Stimulated activated CD4-positive, alpha-beta T cell treated with anti-CD3 and anti-CD28 coated beads, Interleukin-1b, Interleukin-23, amount 100 ng/mL, for 24 hours (primary cell): ENCODE measurements at places on chromosomes 7 and 10.
A peak's percentile ranks its signal among the peaks of the same experiment; 100 is the strongest.

DNA sequence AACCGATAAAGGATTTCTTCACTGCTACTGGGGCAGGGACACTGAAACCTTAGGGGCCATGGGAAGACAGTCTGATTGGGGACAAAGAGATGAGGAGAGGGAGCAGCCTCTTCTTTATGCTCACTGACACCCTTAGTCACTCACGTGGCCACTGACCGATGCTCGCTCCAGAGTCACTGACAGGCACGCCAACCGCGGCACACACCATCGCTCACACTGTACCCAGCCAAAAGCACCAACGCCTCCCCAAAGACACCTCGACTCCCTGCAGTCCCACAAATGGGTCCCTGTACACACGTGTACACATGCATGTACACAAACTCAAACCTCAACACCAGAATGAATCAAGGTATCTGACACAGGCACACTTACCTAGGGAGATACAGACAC lies 35.3 kb upstream of the SLF2 start:
- DNase-seq: no peak

DNA sequence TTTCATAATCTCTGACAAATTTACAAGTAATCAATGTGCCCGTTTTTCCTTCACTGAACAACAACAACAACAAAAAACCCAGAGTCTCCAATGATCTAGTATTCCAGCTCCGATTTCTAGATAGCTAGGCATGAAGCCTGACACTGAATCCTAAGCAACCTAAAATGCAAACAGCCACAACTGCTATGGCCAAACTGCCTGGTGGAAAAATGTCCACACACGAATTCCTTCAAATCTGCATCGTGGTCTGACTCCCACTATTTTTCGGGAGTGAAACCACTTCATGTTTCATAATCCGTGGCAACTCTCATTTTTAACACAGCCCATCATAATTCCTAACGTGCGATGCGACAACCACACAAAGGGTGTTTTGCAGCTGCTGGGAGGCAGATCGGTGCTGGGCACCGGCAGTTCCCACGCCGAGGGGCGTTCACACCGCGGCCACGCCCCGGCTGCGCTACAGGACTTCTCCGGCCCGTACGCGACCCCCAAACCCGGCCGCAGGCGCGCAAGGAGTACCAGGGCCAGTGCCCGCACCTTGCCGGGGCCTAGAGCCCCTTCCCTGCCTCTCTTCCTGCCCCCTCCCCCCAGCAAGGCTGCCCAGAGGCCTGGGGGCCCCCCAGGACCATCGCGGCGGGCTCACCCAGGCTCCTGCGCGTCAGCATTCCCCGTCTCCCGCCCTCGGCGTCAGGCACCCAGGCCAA lies 814 bp downstream of the RUFY2 start:
- peak; percentile 14 for DNase-seq

- no peak for DNase-seq
Observed at GRCh38 chr7:139582130-139582650, 58.7 kb downstream of the CLEC2L start.

- no peak for DNase-seq
Observed at GRCh38 chr10:126126866-126127265, 230.5 kb downstream of the FANK1 start.

DNA sequence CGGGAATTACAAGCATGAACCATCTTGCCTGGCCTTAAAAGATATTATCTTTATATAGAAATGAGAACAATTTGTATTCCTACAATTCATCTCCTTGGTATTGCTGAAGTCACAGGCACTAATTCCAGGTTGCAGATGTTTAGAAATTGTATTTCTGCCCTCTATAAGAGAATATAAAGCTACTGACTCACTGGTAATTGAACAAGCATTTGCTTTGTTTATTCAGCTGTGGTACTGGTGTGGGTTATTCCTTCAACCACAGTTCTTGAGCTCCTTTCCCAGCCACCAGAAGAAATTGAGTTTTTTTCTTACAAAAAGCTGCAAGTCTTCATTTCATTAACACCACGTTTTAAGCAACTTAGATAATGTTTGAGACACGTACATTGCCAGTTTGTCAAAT lies 29.0 kb upstream of the MPP7 start:
- no peak for DNase-seq

- DNase-seq: no peak
Observed at GRCh38 chr7:128904381-128905197, 5.9 kb downstream of the KCP start.

GRCh38 chr7:590731-591551 lies 71.3 kb upstream of the PDGFA start:
- no peak for DNase-seq

DNA sequence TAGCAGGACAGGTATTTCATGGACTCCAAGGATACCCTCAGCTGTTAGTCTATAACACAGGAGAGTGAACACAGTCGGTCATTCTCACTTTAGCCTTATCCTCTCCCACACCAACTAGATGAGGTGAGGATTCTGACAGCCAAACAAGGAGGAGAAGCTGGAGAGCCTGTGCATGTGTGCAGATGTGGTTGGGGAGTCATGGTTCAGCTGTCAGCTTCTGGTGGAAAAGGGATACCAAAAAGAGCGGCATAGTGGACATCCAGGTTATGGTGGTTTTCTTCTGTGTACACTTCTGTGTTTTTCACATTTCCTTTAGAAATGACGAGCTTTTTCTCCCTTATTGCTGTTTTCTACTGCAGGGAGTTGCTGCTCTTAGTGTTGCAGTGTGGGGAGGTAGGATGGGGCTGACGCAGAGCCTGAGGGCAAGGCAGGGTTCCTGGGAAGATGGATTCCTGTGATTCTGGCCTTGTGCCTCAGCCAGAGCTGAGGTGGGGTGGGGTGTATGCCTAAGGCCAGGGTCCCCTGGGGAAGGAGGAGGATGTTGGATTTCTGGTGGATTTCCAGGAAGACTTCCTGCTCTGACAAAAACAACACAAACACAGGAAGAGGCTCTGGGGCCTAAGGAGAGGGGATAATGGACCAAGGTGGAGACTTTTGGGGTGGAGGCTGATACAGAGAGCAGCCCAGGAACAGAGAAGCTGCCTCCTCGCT lies 26.6 kb downstream of the PLAU start:
- DNase-seq: no peak

DNA sequence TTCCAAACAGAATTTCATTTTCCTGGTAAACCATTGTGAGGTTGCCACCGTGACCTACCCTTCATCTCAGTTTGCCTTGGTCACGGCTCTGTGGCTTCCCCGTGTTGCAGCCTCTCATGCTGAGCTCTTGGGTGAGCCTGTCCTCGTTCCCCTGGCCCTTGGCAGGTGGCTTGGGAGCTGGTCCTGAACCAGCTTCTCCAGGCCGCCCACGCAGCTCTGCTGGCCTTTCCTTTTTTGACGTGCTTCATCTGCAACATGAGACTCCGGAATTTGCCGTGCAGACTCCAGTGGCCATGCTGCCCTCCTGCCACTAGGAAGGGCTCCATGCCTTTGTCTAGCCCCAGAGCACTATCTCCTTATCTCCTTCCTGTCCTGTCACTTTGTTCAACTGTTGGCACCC lies 93.0 kb upstream of the NPS start:
- no peak for DNase-seq
